ENCODE measurements at places on chromosomes 3 and 15. TPM values are rescaled to one million over a fixed set of nuclear protein-coding genes. Genes with fewer than 3 reads are reported as not detected.

The LRTM1 gene
- total RNA-seq = not detected

The GOLGA8G gene
- not detected for total RNA-seq

The DNAH12 gene
- total RNA-seq = under 0.01 TPM

The PLSCR2 gene
- 0.18 TPM for total RNA-seq

The EPHB3 gene
- total RNA-seq = under 0.01 TPM

The ATXN7 gene
- 13.2 TPM for total RNA-seq

The OTOL1 gene
- not detected for total RNA-seq

The NPRL2 gene
- total RNA-seq = 19.9 TPM

The MYRIP gene
- 5.5 TPM for total RNA-seq

The LRRC28 gene
- total RNA-seq = 10.2 TPM
